ENCODE measurements at places on chromosomes 7 and 10.

- no peak for DNase-seq
Observed at GRCh38 chr10:109743574-109743973, 179.7 kb downstream of the XPNPEP1 start.

DNA sequence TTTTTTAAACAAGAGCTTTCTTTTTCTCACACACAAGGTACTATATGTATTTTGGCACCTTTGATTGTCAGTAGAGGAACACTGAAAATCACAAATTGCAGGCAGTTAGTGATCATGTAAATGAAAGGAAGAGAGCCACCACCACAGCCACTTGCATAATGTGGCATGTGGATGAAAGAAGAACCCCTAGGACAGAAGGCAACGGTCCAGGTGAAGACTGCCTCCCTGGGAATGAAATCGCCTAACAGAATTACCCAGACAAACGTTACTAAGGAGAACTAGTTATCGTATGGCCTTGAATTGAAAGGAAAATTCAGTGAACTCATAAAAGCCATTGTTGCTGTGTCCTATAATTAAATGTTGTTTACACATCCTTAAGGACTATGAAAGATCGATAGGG lies 41.2 kb upstream of the PTPRZ1 start:
- no peak for DNase-seq

- DNase-seq, result no peak
Observed at GRCh38 chr10:12388671-12389070, 39.3 kb downstream of the CAMK1D start.

- no peak for DNase-seq
Observed at GRCh38 chr7:30221764-30222163, 62.6 kb upstream of the ZNRF2 start.

GRCh38 chr10:17981766-17982380 lies 30.2 kb downstream of the SLC39A12 start:
- no peak for DNase-seq

DNA sequence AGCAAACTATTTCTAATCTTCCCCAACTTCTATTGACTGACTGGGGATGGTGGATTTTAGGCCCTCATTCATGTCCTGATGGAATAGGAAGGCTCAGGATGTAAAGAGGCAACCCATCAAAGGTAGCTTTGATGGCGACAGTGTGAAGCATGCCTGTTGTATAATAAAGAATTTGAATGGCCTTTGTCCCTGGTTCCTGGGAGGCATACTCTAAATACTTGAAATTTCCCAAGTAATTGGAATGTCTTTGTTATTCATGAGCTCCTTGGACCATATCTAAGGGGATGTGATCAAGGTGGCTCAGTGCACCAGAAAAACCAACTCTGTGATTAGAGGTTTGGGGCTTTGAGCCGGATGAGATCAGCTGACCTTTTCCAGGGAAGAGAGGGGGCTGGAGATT lies 264.5 kb upstream of the NEBL start:
- DNase-seq, result no peak

DNA sequence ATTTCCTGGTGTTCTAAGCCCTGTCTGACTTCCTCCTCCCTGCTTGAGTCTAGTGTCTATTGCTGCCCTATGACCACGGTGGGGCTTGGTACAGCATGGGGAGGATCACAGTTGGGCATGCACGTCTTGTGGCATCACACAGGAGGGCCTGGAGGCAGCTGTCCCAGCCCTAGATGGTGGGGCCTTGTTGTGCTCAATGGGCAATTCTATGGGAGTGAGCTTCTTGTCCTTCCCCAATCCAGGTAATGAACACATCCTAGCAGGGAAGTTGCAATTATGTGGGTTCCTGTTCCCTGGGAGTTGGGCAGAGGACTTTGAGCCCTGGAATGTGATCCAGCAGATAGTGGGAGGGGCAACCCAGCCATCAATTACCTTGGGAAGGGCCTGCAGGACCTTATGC lies 10.8 kb upstream of the FAM3C start:
- no peak for DNase-seq

- DNase-seq, result no peak
Observed at GRCh38 chr7:46000513-46000912, 79.4 kb upstream of the IGFBP3 start.

- DNase-seq, result no peak
Observed at GRCh38 chr10:1120801-1121211, 64.6 kb downstream of the WDR37 start.

DNA sequence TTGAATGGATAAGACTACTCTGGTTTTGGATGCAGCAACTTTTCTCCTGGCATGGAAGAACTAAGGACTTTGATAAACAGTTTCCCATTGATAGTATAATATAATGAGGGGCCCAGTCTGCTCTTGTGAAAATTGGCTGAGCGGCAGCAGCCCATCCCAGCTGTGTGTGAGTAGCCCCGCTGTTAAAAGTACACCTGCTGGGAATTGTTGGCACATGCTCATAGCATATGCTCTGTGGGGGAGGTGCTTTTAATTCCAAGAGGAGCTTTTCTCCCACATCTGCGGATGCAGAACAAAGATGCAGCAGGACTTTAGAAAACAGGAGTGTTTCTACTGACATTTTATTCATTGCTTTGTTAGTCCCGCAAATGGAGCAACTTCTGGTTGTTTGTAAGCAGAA lies 19.0 kb downstream of the SRI start:
- no peak for DNase-seq

- DNase-seq, result no peak
Observed at GRCh38 chr10:74514322-74514721, 312.1 kb upstream of the KAT6B start.

GRCh38 chr10:64535131-64535867 lies 1014.1 kb downstream of the REEP3 start:
- DNase-seq, result no peak

DNA sequence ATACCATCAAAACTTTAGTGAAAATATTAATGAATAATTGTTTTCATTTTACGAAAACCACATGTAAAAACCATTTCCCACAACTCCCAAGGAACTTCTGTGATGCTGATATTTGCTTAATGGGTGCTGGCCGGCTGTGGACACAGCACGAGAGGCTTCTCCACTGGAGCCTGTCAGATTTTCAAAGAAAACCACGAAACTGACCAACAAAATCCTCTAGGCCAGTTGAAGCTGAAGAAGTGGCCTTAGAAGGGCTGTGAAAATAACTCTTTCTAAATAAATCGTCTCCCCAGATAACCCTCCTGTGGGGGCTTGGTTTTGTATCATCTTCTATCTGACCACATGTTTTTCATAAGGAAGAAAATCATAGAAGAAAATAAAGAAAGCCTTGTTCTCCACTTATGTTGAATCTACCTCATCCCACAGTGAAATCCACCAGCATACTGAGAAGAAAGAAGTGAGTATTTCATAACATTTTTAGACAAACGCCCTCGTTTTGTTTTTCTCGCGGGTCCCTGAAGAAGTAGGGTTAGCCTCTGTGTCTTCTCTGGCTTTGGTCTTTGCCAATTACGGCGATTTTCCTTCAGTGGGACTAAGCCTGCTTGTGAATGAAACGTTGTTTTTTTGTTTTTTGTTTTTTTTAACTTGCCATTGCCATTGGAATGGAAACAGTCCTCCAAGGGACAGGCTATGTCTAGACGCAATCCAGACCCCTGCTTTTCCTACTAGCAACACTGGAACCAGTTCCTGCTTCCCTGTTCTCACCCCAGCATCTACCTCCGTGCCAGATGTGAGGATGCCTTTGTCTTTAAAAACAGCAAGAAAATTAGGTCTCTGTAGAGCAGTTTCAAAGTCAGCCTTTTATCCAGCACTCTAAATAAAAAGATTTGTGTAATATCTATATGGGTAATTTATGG lies 123.9 kb downstream of the ADAM12 start:
- no peak for DNase-seq

DNA sequence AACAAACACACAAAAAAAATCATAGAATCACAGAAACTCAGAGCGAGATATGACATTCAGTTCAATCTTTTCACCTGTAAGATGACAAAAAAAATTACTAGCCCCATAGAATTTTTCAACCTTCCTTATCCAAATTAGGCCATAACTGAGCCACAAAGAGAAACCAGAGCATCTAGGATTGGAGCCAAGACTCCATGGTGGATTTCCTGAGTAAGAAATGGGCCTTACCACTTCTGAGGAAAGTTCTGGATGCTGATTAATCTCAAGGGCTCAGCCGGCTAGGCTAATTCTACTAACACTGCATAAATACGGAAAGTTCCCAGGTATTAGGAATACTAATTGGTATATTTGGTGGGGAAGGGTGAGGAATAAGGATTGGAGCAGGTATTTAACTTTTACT lies 16.8 kb downstream of the LIPM start:
- no peak for DNase-seq

DNA sequence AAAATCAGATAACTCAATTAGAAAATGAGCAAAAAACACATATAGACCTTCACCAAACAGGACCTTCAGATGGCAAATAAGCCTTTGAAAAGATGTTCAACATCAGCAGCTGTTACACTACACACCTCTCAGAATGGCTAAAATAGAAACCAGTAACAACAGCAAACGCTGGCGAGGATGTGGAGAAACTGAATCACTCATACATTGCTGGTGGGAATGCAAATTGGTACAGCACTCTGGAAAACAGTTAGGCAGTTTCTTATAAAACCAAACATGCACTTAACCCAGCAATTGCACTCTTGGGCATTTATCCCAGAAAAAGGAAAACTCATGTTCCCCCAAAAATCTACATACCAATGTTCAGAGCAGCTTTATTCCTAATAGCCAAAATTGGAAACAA lies 37.7 kb upstream of the SMARCD3 start:
- no peak for DNase-seq

DNA sequence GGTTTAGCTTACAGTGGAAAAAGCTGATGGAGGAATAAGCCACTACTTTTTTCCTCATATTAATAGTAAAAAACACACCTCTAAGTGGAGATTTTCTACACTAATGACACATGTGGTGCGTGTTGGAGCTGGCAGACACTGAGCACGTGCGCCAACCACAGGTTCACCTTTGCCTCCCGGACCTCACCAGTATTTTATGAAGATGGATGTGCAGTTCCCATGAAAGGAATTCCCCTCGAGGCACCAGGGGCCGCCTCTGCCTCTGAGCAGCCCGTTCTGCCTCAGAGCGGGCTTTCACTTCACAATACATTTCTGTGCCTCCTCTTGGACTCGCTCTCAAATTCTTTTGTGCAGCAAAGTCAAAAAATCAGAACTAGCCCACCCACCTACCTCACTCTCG lies 477.5 kb upstream of the ADARB2 start:
- no peak for DNase-seq

DNA sequence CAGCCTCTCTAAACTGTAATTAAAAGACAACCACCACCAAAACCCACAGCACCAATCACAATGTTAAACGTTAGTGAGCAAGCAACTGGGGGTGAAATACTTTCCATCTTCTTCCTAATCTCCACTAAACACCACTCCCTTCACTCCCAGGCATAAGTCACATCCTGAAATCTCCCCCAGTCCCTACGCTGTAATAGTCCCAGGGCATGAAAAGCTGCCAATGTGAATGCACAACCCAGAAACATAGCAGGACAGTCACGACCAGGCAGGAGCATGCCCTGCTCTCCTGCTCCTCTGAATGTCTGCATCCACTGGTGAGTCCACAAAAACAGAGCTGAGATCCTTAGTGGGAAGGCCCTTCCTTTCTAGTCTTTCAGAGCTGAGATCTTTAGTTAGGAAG lies 288.9 kb downstream of the PARD3 start:
- no peak for DNase-seq

DNA sequence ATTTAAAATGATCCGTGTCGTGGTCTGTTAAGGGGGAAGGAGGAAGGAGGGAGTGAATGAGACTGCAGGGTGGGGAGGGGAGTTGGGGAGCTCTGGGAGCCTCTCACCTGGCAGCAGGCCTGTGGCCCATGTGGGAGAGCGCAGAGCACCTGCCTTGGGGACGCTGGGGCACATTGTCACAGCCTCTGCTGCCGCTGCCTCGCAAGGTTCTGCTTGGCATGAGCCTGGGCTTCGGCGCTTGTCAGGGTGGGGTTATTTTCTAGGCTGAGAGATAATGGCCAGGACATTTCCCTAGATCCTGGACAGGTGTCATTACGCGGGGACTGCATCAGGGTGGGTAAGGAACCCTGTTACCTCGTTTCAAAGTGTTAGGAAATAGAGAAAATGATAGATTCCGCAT lies 2.2 kb upstream of the SUN1 start:
- no peak for DNase-seq

GRCh38 chr10:63718421-63718820 lies 197.2 kb downstream of the REEP3 start:
- DNase-seq, result no peak

GRCh38 chr10:109939315-109939961 lies 16.1 kb upstream of the XPNPEP1 start:
- DNase-seq, result no peak

GRCh38 chr7:157002819-157003421 lies 7.5 kb downstream of the MNX1 start:
- DNase-seq, result no peak

DNA sequence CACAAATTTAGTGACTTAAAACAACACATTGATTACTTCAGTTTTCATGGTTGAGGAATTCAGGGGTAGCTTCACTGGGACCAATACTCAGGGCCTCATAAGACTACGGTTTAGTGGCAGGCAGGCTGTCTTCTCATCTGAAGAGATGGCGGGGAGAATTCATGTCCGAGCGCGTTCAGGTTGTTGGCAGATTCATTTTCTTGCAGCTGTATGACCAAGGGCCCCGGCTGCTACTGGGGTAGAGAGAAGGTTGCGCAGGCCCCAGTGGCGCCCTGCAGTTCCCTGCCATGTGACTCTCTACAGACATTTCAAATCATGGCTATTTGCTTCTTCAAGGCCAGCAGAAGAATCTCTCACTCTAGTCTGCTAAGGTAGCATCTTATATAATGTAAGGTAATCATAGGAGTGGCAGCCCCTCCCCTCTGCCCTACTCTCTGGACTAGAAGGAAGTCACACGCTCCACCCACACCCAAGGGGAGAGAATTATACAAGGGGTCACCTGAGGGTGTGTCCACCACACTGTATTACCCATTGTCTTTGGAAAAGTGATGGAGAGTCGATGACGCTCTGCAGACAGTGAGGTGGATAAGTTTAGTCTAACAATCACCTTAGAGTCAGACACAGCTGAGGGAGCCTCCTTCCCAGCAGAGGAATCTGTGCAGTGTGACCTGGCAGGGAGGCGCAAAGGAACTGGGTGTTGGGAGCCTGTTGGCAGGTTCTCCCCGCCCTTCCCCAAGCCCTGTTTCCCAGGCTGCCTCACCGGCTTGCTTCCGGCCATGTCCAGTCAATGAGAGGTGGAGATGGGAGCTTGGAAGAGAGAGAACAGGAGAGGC lies 35.7 kb upstream of the PLEKHA1 start:
- DNase-seq, result no peak

GRCh38 chr10:8912108-8912507 lies 857.6 kb downstream of the GATA3 start:
- no peak for DNase-seq

DNA sequence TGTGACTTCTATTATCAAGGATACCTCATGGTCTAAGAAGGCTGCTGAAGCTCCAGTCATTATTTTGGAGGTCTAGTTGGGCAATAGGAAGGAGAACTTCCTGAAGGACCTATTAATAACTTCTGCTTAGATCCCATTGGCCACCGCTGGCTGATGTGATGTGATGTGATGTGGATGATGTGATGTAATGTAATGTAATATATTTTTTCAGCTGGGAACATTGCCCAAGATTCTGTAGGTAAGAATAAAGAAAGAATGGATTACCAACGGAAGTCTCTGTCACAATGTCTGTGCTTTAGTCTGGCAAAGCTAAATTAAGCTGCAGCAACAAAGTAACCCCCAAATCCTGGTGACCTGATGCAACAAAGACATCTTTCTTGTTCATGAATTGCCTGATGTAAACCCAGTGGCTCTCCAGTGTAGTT lies 233.7 kb downstream of the PTEN start:
- no peak for DNase-seq

GRCh38 chr10:60572511-60573194 lies 183.0 kb upstream of the ANK3 start:
- no peak for DNase-seq

- DNase-seq, result no peak
Observed at GRCh38 chr7:159097661-159098423, 46.8 kb downstream of the VIPR2 start.
